Stimulated activated CD8-positive, alpha-beta memory T cell treated with anti-CD3 and anti-CD28 coated beads, Interleukin-2, amount 100 ng/mL, for 1 hour (primary cell): ENCODE measurements at places on chromosomes 7 and 10.

DNA sequence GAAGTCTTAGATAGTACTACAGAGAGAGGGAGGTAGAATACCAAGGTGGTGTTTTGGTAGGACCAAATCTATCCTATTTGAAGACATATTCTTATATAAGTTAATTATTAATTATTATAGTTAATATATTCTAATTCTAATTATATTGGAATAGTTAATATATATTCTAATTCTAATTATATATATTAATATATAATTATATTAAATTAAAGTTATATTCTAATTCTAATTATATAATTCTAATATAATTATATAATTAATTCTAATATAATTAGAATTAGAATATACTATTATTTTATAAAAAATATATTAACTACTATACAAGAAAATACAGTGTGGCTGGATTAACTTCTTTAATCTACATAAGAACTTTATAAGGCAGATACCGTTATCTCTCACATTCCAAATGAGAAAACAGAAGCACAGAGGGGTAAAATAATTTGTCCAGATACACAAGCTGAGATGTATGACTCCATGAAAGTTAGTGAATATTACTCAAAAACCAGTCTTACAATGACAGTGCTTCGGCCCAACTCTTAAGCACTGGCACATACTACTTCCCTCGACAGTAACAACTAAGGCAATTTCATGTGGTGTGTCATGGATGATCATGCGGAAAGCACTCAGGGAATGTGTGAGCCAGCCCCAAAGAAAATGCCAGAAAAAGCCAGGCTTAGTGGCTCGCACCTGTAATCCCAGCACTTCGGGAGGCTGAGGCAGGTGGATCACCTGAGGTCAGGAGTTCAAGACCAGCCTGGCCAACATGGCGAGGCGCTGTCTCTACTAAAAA, 42.6 kb downstream of the TYW1B start:
- no peak for DNase-seq

GRCh38 chr7:104175361-104175984, 32.3 kb downstream of the ORC5 start:
- DNase-seq, result no peak

DNA sequence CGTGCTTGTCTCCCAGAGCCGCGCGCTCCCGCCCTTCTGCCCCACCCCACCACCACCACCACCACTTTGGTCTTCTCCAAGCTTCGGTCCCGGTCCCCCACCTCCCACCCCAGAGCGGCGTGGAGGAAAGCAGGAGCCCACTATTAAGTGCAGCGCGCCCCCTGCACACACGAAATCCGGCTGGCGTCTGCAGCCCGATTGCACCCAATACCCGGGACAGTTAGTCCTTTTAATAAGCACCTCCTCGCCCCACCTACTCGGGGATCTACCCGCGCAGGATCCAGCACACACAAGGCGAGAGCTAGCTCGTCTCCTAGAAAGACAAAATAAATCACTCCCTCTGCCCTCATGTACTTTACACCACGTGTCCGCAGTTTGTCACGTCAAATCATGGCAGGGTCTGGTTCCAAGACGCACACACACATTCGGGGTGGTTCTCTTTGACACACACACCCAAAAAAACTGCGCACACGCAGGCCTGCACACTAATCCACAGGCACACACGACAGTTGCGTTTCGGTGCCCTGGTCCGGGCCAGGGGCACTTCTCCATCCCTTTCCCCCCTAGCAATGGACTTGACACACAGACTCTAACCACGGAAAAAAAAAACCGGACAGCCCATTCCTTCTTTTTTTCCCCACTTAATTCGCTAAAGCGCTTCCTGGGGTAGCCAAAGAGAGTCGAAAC, 1.6 kb downstream of the SFMBT2 start:
- DNase-seq, result no peak

- DNase-seq, result no peak
Measured at GRCh38 chr7:92725161-92725925, 111.0 kb downstream of the CDK6 start.

DNA sequence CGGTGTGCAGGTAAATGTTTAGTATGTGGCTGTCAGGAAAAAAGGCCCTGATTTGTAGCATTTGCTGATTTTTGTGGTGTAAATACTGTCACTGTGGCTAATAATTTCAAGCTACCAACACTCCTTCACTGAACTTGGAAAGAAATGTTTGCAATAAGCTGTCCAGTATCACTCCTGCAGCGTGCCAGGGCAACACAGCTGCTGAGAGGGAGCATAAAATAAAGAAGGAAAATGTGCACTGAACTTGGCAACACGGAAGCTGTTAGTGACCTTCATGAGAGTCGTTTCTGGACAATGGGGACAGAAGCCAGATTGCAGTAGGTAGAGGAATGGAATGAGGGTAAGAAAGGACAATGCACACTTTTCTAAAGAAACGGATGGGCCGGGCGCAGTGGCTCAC, 37.9 kb upstream of the FHIP2A start:
- DNase-seq, result no peak

- DNase-seq, result peak; percentile 49
Measured at GRCh38 chr10:130300608-130301020, 164.4 kb downstream of the GLRX3 start.

GRCh38 chr10:77875730-77876129, 50.8 kb downstream of the DLG5 start:
- DNase-seq, result no peak

- peak; percentile 65 for DNase-seq
Measured at GRCh38 chr10:91409869-91410637, at the start of gene HECTD2. HECTD2 (plus strand) TSS chr10:91410344; CDS start chr10:91410439, 95 bp downstream.

DNA sequence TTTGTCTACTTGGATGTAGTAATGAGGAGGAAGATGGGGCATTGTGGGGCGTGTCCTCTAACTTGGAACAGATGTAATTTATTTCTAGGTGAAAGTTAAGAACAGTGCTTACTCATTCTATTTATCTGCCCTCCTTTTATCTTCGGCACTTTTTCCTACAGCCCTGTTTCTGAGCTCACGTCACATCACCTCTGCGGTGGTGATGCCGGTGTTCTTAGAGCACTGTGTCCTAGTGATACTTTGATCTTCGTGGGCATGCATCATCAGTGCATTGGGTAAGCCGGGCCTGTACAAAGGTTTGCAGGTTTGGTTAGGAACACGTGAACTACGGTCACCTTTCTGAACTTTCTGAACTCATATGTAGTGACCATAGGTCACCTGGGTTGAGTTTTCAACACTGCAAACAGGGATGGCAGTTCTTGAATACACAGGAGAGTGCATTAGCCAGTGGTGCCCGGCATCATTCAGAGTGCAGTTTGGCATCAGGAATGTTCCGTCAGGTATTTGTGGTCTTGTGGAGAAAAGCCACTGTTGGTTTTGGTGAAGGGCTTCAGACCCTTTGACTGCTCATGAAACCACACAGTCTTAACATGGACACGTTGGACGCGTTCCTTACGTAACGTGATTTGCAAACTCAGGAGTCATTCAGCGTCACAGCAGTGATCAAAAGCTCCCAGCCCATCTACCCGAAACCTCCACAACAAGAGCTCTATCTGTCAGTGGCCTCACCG, 5.6 kb downstream of the POR start:
- DNase-seq, result no peak

DNA sequence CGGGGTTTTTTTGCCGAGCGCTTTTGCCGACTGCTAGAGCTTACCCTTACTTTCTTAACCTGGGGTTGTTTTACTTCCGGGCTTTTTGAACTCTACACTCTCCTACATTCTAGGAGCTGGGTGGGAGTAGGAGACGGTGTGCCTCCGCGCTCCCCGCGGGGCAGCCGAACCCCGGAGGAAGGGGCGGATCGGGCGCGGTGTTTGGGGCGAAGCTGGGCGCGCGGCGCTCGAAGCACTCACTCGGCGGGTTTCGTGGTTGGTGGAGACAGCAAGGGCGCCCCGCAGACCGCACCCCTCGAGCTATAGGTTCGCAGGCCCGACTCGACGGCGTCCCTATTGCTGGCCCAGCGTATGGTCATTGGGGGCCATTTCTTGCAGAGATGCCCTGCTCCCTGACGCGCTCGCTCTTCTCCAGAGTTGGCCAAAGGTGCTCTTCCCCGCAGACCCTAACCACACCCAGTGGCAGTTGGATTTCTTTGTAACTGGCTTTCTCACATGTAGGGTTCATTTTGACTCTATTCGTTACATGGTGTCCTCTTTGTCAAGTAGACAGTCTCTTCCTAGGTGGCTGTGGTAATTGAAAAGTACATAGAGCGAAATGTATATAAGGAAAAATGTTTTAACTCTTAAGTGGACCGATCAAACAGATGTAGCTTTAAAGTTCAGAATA, 364 bp downstream of the ZNF518A start:
- DNase-seq, result peak; percentile 39

DNA sequence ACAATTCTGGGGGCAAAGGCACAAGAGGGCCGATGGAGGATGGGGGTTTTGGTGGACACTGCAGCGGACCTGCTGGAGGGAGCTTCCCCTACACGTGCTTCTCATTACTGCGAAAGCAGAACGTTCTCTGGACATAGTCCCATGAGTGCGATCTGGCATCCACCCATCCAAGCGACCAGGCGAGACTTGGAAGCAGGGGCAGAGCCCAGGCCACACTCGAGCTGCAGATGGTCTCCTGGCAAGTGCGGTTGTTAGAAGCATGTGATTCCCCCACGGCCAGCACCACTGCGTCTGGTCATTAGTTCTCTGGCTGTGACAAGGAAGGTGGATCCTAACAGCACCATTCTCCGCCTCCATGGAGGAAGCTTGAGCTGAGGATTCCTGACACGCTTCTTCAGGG, 118.4 kb upstream of the TCERG1L start:
- DNase-seq, result no peak

DNA sequence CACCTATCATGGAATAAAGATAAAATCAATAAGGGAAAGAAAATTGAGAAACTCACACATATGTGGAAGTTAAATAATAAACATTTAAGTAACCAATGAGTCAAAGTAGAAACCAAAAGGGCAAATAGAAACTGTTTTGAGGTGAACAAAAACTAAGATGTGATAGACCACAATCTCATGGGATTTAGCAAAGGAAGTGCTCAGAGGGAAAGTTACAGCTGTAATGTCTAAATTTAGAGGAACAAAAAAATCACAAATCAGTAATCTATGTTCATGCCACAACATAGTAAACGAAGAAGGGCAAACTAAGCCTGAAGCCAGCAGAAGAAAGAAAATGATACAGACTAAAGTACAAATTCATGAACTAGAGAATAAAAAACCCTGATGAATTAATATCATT, 16.3 kb downstream of the CYP3A4 start:
- DNase-seq, result no peak

DNA sequence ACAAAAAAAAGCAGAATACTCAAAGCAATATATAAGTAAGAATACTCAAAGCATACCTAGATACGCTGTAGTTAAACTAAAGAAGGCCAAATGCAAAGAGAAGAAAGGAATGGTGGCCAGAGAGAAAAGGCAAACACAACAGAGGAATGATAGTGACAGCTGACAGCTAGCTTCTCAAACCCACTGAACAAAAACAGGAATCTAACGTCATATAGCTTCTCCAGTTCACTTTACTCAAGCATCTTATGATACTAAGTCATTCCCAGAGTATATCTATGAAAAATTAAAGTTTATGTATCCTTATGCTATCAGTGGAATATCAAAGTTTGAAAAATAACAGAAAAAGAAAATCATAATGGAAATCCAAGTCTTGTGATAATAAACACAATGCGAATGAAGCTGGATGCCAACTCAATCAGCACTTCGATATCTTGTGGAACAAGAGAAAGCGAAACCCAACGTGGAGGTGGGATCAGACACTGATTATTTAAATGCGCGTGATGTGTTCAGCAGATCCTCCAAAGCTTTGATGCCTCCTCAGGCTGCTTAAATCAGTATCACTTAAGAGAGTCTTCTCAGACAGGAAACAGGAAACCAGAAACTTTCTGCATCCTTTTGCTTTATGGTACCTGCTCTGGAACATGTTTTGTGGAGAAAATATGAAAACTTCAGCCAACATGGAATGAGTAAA, 102.8 kb downstream of the PIP4K2A start:
- no peak for DNase-seq

- no peak for DNase-seq
Measured at GRCh38 chr7:79781716-79782115, 328.2 kb upstream of the MAGI2 start.

DNA sequence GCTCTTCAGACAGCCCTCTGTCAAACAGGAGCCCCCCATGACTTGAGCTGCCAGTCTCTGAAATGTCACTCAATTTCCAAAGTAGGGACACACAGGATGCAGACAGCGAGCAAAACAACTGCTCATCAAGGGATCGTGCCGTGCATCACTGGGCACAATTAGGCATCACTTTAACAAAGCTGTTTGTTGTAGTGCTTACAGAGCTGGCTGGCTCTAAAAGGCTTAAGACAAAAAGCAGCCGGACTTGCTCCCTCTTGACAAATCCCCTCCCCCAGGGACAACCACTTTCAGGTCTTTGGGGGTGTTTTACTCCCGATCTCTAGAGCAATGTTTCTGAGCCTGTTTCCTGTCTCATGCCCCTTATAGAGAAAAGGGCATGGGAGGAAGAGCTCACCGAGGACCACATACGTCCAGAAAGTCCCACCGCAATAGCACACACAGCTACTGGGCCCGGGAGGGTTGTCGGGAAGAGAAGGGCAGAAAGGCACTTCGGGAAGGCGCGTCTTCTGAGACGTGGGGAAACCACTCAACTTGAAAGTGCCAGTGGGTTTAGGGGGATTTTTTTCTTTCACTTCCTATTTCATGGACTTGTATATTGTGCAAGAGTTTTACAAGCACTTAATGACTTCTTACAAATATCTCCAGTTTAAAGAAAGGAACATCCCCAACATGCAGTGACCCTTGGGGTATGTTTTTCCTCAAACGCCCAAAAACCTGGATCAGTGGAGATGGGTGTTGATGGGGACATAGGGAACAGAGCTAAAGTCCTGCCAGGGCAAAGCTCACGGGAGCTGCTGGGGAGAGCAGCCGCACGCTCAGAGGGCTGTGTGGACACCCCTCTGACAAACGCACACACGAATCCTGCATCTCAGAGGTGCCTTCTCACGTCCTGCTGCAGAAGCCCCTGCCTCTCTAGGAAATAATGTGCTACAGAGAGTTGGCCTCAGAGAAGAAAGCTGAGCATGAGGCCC, 27.1 kb downstream of the LRRC20 start:
- no peak for DNase-seq

GRCh38 chr10:75431180-75432111, at the start of gene LRMDA:
LRMDA (plus strand) TSS chr10:75431624.
- no peak for DNase-seq

DNA sequence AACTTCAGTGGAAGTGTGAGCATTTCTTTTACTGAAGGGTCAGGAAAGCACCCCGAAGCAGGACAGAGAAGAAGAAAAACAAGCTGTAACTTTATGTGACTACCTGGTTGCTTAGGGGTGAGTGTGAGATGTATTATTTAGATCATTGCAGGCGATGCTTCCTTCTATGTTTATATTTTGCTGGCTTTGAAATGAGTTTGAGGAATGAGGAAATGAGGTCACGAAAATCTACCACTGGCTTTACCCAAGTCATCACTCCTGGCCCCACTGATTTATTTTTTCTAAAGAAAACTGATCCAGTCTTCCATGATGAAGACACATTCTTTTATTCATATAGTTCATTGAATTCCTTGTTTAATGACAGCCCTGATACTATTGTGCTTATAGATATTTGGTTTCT, 716.6 kb upstream of the FZD8 start:
- DNase-seq, result no peak

DNA sequence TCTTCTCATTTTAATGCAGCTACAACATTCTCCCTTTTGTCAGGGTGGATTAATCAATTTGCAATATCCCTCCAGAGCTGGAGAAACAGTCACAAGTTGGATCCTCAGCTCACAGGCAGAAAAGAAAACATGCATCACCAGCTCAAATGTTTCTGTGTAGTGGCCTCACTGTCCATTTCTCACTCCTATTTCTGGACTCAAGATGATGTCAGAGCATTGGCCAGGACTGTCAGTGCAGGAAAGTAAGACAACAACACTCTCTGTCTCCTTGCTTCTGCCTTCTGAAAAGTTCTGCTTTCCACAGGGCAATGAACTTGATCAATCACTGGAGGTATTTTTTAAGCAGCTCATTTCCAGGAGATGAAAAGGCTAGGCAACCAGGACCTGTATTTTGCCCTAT, 8.2 kb upstream of the SVIL start:
- DNase-seq, result no peak
